ENCODE measurements at places on chromosomes 2 and 18. TPM values are rescaled to one million over a fixed set of nuclear protein-coding genes. Genes with fewer than 3 reads are reported as not detected.

The KLHL30 gene
- total RNA-seq, result not detected

The MBD1 gene
- 34.3 TPM for total RNA-seq

GRCh38 chr2:37090019-37090477 lies 5.7 kb downstream of the GPATCH11 start:
- no peak for DNase-seq

GRCh38 chr18:71760541-71760940 lies 783.6 kb downstream of the CBLN2 start:
- DNase-seq, result no peak

DNA sequence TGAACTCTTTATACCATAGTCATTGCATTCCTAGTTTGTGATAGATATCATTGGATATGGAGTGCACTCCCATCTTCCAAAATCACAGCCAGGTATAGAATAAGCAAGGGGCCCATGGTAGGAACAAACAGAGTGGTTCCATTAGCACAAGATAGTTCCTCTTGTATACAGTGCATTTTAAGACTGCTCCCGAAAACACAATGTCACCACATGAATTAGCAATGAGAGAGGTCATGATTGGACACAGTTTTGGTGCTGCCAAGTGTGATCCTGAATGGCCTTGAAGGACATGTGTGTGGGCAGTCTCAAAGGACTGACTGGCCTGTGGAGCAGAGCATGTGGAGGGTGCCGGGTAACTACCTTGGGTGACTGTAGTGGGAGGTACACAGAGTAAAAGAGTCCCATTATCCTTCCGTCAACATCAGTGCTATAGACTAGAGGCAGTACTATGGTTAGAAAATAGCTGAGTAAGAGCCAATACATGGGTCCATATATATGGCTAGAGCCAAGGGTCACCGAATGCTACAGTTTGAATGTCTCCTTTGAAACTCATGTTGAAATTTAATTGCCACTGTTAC lies 549.9 kb downstream of the DSC3 start:
- DNase-seq, result no peak

DNA sequence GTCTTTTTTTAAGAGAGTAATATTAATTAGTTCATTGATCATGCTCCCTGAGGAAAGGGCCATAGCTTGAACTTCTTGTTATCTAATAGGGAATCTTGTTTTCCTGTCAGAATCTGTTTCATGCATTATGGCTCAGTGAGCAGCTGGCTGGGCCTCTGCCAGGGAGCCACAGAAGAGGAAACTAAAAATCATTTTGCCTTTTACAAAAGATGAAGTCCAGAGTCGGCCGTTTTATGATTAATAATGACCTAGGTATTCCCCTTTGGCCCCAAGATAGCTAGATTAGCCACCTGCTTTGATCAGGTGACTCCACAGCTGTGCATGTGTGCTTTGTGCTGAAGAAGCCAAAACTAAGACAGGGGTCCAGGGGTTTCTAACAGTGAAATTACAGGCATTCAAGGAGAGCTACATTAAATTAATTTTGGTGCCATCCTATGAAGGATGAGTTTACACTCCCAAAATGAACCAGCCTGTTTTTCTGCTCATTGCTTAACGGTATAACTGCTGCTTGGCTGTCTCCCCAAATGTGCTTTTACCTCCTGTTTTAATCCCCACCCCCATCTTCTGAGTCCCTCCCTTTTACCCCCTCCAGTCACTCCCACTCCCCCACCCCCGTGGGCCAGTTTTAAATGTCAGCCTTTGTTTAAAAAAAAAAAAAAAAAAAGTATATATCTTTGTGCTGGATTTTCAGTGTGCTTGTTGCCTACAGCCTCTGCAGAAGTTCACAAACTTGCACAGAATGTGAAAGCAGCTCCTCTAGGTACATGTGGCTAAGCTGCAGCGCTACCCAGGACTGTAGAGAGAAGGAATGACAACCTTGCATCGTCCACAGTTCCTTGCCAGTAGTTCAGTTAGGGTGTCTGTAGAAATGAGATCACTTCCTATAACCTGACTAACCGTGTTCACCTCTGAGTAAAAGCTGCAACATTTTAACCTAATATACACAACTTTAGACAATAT lies 93.1 kb downstream of the CABLES1 start:
- DNase-seq, result no peak

DNA sequence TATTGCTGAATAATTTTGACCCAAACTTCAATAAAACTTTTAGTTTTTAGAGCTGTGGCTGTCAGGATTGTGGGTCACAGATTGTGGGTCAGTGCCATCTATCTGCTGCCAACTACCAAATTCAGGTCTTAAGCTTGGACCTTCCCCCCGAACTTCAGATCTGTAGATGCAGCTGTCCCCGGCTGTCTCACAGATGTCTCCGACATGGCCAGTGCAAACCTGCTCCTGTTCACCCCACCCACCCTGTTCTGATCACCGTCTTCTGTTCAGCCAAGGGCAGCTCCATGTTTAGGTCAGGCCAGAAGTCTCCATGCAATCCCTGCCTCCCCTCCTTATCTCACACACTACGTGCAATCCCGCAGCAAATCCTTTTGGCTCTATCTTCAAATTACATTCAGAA lies 175.0 kb downstream of the PRKCE start:
- no peak for DNase-seq

DNA sequence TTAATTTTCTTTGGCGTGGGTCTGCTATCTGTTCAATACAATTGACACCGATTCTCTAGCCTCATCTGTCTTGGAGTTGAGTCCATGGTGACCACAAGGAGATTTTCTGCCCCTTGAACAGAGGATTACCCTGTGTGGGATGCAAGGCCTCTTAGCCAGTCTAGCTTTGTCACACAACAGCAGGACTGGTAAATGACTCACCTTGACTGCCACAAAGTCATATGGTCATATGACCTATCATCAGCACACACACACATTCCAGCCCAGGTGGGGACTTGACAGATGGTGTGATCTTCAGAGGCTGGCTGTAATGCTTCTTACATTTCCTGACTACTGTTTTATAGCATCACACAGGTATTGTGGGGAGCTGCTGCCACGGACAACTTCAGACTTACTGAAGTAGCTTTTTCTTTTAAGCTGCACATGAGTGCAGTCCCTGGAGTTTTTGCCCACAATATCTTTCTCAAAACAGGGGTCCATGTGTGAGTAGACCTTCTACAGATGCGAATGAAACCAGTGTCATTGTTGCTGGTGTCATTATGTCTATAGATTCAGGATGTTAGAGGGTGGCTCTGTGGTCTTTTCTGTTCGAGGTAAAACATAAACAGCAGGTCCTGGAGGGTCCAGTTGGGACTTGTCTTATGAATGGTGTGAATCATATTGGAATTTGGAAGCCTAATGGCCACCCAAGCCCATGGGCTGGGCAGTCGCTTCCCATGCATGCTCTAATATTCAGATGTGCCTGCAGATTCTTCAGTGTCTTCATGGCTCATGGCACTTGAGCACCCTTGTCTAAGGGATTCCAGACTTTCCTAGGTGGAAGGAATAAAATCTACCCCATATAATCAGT lies 18.6 kb upstream of the ACOXL start:
- no peak for DNase-seq
